Thoracic aorta endothelial cell (primary cell): ENCODE measurements at places on chromosomes 2 and 18. TPM values are rescaled to one million over a fixed set of nuclear protein-coding genes. Genes with fewer than 3 reads are reported as not detected.

FAM237A gene
- total RNA-seq = not detected in 2 replicates

ESPNL gene
- total RNA-seq = under 0.01 TPM in 1 of 2 replicates, not detected in the other

CHRND gene
- total RNA-seq = not detected in 2 replicates

DRC1 gene
- not detected in 2 replicates for total RNA-seq

LYPD6 gene
- 2.9 and 5.4 TPM in 2 replicates for total RNA-seq

CHCHD5 gene
- total RNA-seq = 6.1 and 7.3 TPM in 2 replicates

ABHD3 gene
- total RNA-seq = 11.1 and 11.4 TPM in 2 replicates

POTEC gene
- not detected in 2 replicates for total RNA-seq

SLC19A3 gene
- 0.40 and 0.86 TPM in 2 replicates for total RNA-seq

TSGA10 gene
- 1.3 and 2.7 TPM in 2 replicates for total RNA-seq

SLC23A3 gene
- total RNA-seq = 1.8 and 2.1 TPM in 2 replicates

ASPRV1 gene
- 0.13 and 0.14 TPM in 2 replicates for total RNA-seq

HAAO gene
- 0.29 TPM in 1 of 2 replicates, not detected in the other for total RNA-seq

SLC14A1 gene
- total RNA-seq = not detected in 2 replicates

FZD7 gene
- 0.27 and 0.36 TPM in 2 replicates for total RNA-seq

ASAP2 gene
- 95.3 and 121 TPM in 2 replicates for total RNA-seq

EVA1A gene
- 50.0 and 53.2 TPM in 2 replicates for total RNA-seq

RAB27B gene
- total RNA-seq = 0.27 and 0.36 TPM in 2 replicates

MROH2A gene
- not detected in 2 replicates for total RNA-seq

LDLRAD4 gene
- 1.1 and 1.6 TPM in 2 replicates for total RNA-seq

NR4A2 gene
- 0.13 and 0.22 TPM in 2 replicates for total RNA-seq
